ENCODE measurements at places on chromosomes 2 and 18. TPM values are rescaled to one million over a fixed set of nuclear protein-coding genes. Genes with fewer than 3 reads are reported as not detected.

TIGD1 gene
- total RNA-seq, result 0.98 TPM

CRYGC gene
- total RNA-seq, result not detected

SLC38A11 gene
- total RNA-seq, result not detected

CCDC141 gene
- total RNA-seq, result 3.7 TPM

ST8SIA5 gene
- total RNA-seq, result under 0.01 TPM

GREB1 gene
- 0.26 TPM for total RNA-seq

CYRIA gene
- total RNA-seq, result 33.6 TPM

CDH7 gene
- not detected for total RNA-seq

CYP26B1 gene
- under 0.01 TPM for total RNA-seq

Measured in dermis lymphatic vessel endothelial cell (primary cell).